ENCODE measurements at places on chromosomes 2 and 18. TPM values are rescaled to one million over a fixed set of nuclear protein-coding genes. Genes with fewer than 3 reads are reported as not detected.
A peak's percentile ranks its signal among the peaks of the same experiment; 100 is the strongest.

Gene OSR1
- not detected for total RNA-seq

Gene AMER3
- total RNA-seq: not detected

Gene IL18RAP
- 25.2 TPM for total RNA-seq

DNA sequence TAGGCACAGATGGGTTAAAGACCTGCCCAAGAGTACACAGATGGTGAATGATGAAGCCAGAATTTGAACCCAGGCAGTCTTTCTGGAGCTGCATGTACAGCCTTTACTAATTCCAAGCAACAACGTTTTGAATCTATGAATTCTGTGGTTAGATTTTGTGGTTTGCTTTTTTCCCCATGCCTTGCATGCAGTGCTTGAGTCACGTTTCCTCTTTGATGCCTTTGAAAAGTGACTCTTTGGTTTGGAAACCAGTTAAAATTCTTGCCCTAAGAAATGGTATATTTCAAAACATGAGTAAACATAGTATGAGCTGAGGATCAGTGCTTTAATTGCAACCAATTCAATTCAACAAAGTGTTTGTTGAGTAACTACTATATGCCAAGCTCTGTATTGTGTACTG is 48.2 kb upstream of the PPM1B start:
- no peak for DNase-seq

DNA sequence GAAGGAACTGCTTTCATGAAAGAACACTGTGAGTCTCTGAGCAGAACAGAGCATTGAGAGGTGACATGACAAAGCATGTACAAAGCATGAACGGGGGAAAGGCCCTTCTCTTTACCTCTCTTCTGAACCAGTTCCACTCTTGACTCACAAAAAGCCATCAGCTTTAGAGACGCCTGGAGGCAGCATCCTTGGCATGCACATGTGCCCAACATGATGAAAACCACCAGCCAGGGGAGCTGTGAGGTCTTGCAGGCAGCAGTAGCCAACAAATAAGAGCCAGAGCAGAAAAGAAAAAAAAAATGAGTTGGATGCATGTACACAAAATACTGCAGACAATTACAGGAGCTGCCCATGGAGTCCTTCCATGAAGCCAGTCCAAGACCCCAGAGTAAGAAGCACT is 95.5 kb upstream of the AGAP1 start:
- DNase-seq: no peak

GRCh38 chr2:112623913-112624777 is 21.6 kb upstream of the SLC20A1 start:
- peak; percentile 87 for DNase-seq

DNA sequence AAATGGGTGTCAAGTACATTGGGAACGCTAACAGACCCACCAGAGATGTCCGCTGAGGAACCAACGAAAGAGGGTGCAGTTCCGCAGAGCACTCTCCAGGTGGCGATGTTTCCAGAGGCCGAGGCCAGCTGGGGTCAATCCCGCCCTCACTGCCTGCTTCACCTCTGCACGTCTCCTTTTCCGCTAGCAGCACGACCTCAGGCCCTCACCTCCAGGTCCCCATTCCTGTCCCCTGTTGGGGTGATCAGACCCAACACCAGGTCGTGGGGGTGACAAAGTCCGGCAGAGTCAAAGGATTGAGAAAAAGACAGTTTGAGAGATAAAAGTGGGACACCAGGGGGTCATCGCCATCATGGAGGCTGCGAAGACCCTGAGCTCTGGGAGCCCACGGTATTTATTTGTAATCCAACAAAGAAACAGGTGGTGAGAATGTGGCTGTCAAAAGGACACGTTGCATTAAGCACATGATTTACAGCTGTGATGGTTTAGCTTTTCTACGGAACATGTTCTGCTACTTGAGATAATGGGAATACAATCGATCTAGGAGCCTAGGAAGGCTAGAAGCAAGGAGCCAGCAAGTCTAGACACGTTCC is 27.3 kb downstream of the ZAP70 start:
- DNase-seq: peak; percentile 50

- no peak for DNase-seq
Measured at GRCh38 chr2:76009484-76009883, 298.8 kb upstream of the GCFC2 start.

All from activated CD8-positive, alpha-beta T cell treated with anti-CD3 and anti-CD28 coated beads, Interleukin-2, amount 10 ng/mL, durations not matched to agents 7 days and 5 days (primary cell).